Globus pallidus (tissue), 1 donor: ENCODE measurements at places on chromosomes 6 and 20.

- no peak for DNase-seq
Measured at GRCh38 chr6:43297644-43298564, at the start of gene SLC22A7. SLC22A7 (plus strand) TSS chr6:43298260; CDS start chr6:43298359, 99 bp downstream.

GRCh38 chr6:18179770-18180356 lies 24.6 kb downstream of the KDM1B start:
- DNase-seq, result peak; percentile 44

DNA sequence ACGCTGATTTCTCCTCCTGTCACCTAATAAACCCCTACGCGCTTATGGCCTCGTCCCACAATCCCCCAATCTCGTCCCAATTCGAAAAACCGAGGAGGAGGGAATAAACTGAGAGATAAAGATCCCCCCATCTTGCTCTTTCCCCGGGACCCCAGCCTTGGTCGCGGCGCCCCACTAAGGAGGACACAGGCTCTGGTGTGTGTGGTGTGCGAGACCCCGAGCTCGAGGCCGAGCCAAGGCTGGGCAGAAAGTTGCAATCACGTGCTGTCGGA lies 1.3 kb upstream of the NR2E1 start:
- DNase-seq, result no peak

DNA sequence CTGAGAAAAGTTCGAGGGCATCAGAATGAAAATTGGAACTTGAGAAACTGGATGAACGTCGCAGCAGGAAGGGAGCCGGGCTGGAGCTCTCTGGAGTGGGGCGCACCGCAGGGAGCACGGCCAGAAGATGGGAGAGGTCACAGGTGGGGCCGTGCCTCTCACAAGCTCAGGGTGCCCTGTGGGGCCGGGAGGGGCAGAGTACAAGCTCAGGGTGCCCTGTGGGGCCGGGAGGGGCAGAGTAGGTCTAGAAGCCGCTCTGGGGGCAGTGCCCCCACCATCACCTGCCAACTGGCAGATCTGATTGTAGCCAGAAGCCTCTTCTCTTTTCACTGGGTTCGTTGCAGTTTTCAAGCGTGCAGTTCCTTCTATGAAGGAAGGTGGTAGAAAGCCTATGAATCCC lies 61.1 kb upstream of the SNX9 start:
- no peak for DNase-seq

- DNase-seq, result no peak
Measured at GRCh38 chr20:4066551-4066950, 51.2 kb upstream of the RNF24 start.

GRCh38 chr6:111759331-111759835 lies 113.9 kb downstream of the FYN start:
- DNase-seq, result no peak

- DNase-seq, result no peak
Measured at GRCh38 chr6:166771701-166772100, 144.7 kb upstream of the RPS6KA2 start.
